Endothelial cell of umbilical vein (primary cell): ENCODE measurements at places on chromosomes 12 and 14. TPM values are rescaled to one million over a fixed set of nuclear protein-coding genes. Genes with fewer than 3 reads are reported as not detected.

DNA sequence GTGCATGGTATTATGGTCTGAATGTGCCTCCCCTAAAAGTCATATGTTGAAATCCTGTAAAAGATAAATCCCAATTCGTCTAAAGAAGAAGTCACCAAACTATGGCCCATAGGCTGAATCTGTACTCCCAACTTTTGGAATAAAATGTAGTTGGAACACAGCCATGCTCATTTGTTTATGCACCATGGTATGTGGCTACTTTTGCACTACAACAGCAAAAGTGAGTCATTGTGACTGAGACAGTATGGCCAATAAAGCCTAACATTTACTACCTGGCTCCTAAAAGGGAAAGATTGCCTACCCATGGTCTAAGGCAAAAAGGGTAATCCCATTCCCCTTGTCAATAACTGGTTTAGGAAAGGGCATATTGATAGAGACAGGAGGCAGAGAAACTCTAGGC lies 101.8 kb downstream of the LRIG3 start:
- no peaks in the 10 kb centered on the region for H3K4me1 ChIP-seq
- H3K27me3 ChIP-seq: peaks cover 2% of the 10 kb centered on the region
- H3K27ac ChIP-seq: no peak overlapping the region

DNA sequence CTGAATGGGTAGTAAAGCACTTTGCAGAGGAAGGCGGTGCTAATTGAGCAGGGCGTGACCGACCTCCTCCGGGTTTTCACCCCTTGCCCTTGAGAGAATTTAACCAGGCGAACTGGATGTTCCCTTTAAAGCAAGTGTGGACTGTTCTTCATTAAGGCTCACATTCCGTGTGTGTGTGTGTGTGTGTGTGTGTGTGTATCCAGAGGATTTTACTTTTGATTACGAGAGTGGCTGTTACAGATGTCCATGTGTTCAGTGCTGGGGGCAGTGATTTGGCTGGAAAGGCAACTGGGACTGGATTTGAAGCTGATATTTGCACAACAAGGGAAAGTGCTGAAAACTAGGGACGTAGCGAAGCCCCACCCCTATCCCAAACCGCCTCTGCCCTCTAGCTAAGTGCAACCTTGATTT lies 2.2 kb downstream of the TMEM132C start:
- H3K27me3 ChIP-seq: no peaks in the 10 kb centered on the region
- H3K36me3 ChIP-seq: no peaks in the 10 kb centered on the region
- H3K4me1 ChIP-seq: no peaks in the 10 kb centered on the region
- no peak overlapping the region for H3K27ac ChIP-seq
- DNase-seq: no peak
- no peak overlapping the region for H3K4me3 ChIP-seq

DNA sequence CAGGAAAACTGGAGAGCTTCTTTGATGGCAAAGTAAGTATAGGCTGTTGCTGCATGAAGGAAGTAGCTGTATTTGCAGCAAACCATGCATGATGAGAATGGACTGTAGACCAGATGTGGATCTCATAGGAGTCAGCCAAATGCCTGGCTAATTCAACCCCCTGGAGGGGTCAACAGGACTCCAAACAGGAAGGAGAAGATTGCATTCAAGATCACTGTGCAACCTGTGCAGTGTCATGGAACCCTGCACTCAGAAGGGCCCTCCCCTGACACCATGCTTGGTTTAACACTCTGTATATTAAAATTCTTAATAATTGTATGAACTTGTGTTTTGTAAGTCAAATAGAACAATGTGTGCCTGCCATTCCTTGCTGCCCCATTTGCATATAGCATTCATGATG lies 225.1 kb upstream of the FSCB start:
- H3K4me3 ChIP-seq: no peak overlapping the region
- H3K36me3 ChIP-seq: no peaks in the 10 kb centered on the region
- H3K27ac ChIP-seq: no peak overlapping the region
- H3K27me3 ChIP-seq: no peaks in the 10 kb centered on the region
- no peak for DNase-seq

DNA sequence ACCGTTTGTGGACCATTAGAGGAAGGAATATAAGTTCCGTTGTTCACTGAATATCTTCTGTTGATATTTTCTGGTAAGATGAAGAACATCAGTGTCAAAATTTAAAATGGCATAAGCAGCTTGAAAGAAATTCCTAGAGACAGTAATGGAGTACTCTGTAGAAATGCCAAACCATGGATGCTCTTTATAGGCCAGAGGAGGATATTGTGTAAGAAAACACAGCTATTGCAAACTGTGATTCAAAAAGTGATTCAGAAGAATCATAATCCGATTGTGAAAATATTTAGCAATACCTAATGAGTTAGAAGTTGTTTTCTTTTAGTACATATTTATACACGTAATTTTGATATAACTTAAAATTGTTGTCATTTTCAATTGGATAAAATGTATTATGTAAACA lies 102.8 kb downstream of the SLC16A7 start:
- H3K4me1 ChIP-seq: no peaks in the 10 kb centered on the region
- no peaks in the 10 kb centered on the region for H3K36me3 ChIP-seq
- no peaks in the 10 kb centered on the region for H3K27me3 ChIP-seq
- H3K27ac ChIP-seq: no peak overlapping the region
- no peak overlapping the region for H3K4me3 ChIP-seq
- no peak for DNase-seq

DNA sequence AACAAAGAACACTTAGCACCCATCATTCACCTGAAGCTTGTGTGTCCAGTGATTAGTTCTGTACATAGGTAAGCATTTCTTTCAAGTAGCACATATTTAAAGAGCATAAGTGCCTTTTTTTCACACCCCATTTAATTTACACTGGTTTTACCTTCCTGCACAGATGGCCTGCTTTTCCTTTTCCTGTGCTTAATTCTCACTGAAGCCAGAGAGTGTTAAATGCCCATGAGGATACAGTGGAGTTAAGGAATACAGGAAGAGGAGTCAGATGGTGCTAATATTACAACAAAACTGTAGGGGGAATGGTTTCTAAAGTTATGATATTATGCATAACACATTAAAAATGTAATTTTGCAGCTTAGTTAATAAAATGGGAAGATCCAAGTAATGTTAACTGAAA lies 31.0 kb upstream of the SLC38A1 start:
- no peaks in the 10 kb centered on the region for H3K4me1 ChIP-seq
- no peak overlapping the region for H3K4me3 ChIP-seq
- H3K27me3 ChIP-seq: peaks cover 10% of the 10 kb centered on the region
- no peak overlapping the region for H3K27ac ChIP-seq

- no peaks in the 10 kb centered on the region for H3K4me1 ChIP-seq
- no peak overlapping the region for H3K4me3 ChIP-seq
- no peaks in the 10 kb centered on the region for H3K27me3 ChIP-seq
- H3K27ac ChIP-seq: no peak overlapping the region
Measured at GRCh38 chr14:50762001-50762930, 68.7 kb downstream of the NIN start.

DNA sequence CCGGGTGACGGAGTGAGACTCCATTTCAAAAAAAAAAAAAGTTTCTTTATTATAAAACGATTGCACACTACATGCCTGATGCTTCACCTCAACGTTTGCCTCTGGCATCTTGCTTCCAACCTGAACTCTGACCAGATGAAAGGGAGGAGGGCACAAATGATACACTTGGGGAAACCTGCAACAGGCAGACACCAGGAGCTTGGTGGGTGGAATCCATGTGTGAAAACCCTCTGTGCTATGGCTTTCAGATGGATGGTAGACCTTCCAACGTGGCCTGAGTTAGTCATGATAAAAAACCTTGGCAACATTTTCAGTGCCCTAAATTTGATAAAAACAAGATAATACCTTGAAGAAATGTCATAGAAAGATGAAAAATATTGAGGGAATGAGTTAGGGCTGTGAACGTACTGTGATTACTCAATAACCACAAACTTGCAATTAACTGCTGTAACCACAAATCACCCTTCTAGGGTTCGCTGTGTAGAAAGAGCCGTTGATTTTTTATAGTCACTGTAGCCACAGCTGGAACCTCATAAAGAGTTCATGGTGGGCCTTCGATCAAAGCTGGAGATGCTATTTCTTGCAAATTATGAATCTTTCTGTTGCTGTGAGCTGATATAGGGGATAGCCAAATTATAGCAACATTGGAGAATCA lies 26.1 kb upstream of the GZMB start:
- no peak overlapping the region for H3K4me3 ChIP-seq
- no peak for DNase-seq
- H3K4me1 ChIP-seq: no peaks in the 10 kb centered on the region
- no peaks in the 10 kb centered on the region for H3K36me3 ChIP-seq
- no peaks in the 10 kb centered on the region for H3K27me3 ChIP-seq
- H3K27ac ChIP-seq: no peak overlapping the region

GRCh38 chr12:49832836-49833421 lies 4.7 kb upstream of the NCKAP5L start:
- peaks cover 7% of the 10 kb centered on the region for H3K4me1 ChIP-seq
- no peak overlapping the region for H3K4me3 ChIP-seq
- H3K27ac ChIP-seq: no peak overlapping the region
- no peaks in the 10 kb centered on the region for H3K27me3 ChIP-seq
- no peak for DNase-seq
- H3K36me3 ChIP-seq: no peaks in the 10 kb centered on the region

- no peak for DNase-seq
- no peaks in the 10 kb centered on the region for H3K36me3 ChIP-seq
- H3K4me3 ChIP-seq: no peak overlapping the region
- no peaks in the 10 kb centered on the region for H3K27me3 ChIP-seq
Measured at GRCh38 chr12:9074484-9075137, 41.1 kb downstream of the A2M start.

GRCh38 chr14:56173365-56173922 lies 55.2 kb downstream of the PELI2 start:
- H3K4me1 ChIP-seq: peaks cover 17% of the 10 kb centered on the region
- H3K4me3 ChIP-seq: no peak overlapping the region
- H3K27me3 ChIP-seq: no peaks in the 10 kb centered on the region
- no peaks in the 10 kb centered on the region for H3K36me3 ChIP-seq

GRCh38 chr12:112998987-112999767 lies 20.9 kb downstream of the OAS2 start:
- no peak overlapping the region for H3K4me3 ChIP-seq
- H3K36me3 ChIP-seq: no peaks in the 10 kb centered on the region
- no peak overlapping the region for H3K27ac ChIP-seq
- H3K4me1 ChIP-seq: no peaks in the 10 kb centered on the region

DNA sequence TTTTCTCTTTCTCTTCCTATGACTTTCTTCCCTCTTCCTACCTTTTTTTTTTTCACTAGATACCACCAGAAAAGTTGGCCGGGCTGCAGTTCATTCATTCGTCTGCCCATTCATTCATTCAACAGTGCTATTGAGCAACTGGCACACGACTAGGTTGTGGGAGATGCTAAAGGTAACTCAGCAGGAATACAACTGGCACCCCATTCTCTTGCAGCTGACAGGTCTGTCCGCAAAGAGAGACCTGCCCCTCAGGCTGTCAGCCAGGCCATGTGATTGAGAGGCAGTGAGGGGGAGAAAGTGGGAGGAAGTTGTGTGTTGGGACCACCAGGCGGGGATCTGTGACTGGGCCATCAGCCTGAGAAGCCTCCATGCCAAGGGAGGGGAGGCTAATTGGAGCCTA lies 105.2 kb downstream of the TSPAN9 start:
- no peak overlapping the region for H3K27ac ChIP-seq
- no peaks in the 10 kb centered on the region for H3K36me3 ChIP-seq
- no peak overlapping the region for H3K4me3 ChIP-seq
- no peaks in the 10 kb centered on the region for H3K4me1 ChIP-seq
- DNase-seq: no peak

DNA sequence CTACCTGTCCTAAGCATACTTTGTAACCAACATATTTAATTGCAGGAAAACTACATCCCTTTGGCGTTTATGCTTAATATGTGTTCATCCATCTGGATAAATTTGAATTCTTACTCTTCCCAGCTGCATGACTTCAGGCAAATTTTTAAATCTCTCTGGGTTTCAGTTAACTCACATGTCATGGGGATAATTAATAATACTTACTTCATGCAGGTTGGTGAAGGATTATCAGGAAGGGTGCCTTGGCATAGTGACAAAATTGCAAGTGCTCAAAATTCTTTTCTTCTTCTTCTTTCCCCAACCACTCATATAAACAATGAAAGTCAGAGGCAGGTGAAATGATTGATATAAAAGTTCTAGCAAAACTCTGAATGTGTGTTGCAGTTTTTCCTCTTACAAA lies 15.9 kb downstream of the SYT10 start:
- no peaks in the 10 kb centered on the region for H3K27me3 ChIP-seq
- H3K4me3 ChIP-seq: no peak overlapping the region
- DNase-seq: no peak
- H3K36me3 ChIP-seq: no peaks in the 10 kb centered on the region
- H3K4me1 ChIP-seq: no peaks in the 10 kb centered on the region
- no peak overlapping the region for H3K27ac ChIP-seq

- no peak for DNase-seq
- H3K36me3 ChIP-seq: no peaks in the 10 kb centered on the region
- no peak overlapping the region for H3K27ac ChIP-seq
- H3K4me3 ChIP-seq: no peak overlapping the region
- H3K27me3 ChIP-seq: no peaks in the 10 kb centered on the region
Measured at GRCh38 chr12:59763835-59764234, 168.0 kb downstream of the SLC16A7 start.

GRCh38 chr14:100107236-100107635 lies 42.0 kb downstream of the EVL start:
- no peak overlapping the region for H3K27ac ChIP-seq
- H3K36me3 ChIP-seq: no peaks in the 10 kb centered on the region
- no peak overlapping the region for H3K4me3 ChIP-seq
- DNase-seq: no peak

- H3K27me3 ChIP-seq: peaks cover 51% of the 10 kb centered on the region
- no peak overlapping the region for H3K4me3 ChIP-seq
- no peak overlapping the region for H3K27ac ChIP-seq
- no peaks in the 10 kb centered on the region for H3K36me3 ChIP-seq
- peaks cover 5% of the 10 kb centered on the region for H3K4me1 ChIP-seq
Measured at GRCh38 chr14:28769276-28769880, 2.8 kb downstream of the FOXG1 start.

DNA sequence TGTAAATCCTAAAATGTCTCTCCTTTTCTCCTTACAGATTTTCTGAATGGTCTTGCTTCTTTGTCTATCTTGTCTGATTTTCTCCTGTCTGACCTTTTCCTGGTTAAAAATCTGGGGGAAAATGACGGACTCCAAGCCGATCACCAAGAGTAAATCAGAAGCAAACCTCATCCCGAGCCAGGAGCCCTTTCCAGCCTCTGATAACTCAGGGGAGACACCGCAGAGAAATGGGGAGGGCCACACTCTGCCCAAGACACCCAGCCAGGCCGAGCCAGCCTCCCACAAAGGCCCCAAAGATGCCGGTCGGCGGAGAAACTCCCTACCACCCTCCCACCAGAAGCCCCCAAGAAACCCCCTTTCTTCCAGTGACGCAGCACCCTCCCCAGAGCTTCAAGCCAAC lies 23.0 kb downstream of the ACACB start:
- H3K27ac ChIP-seq: no peak overlapping the region
- no peaks in the 10 kb centered on the region for H3K36me3 ChIP-seq
- no peak overlapping the region for H3K4me3 ChIP-seq
- no peak for DNase-seq
- no peaks in the 10 kb centered on the region for H3K27me3 ChIP-seq

Gene ANKRD33
- total RNA-seq: 0.95 and 1.2 TPM in 2 replicates

Gene OASL
- total RNA-seq: 0.33 TPM in 1 of 2 replicates, not detected in the other

Gene CCDC196
- not detected in 2 replicates for total RNA-seq

Gene PRR4
- 2.4 and 2.8 TPM in 2 replicates for total RNA-seq

Gene TAS2R50
- total RNA-seq: 1.5 and 1.6 TPM in 2 replicates

Gene ATXN3
- total RNA-seq: 28.1 and 30.2 TPM in 2 replicates

Gene FGF23
- total RNA-seq: not detected in 2 replicates
